Transverse colon (tissue), 4 donors: ENCODE measurements at places on chromosomes 12 and 14. TPM values are rescaled to one million over a fixed set of nuclear protein-coding genes. Genes with fewer than 3 reads are reported as not detected.

Gene SGPP1
- total RNA-seq, result 7.6 TPM

Gene CPNE6
- 3.4 TPM for total RNA-seq

Gene GNG2
- total RNA-seq, result 15.2 TPM

Gene RNASE7
- total RNA-seq, result 0.48 TPM

Gene RILPL1
- total RNA-seq, result 5.1 TPM

Gene FAM222A
- 1.8 TPM for total RNA-seq

Gene ADAMTS20
- total RNA-seq, result not detected

Gene RGS6
- total RNA-seq, result 0.41 TPM

Gene CDK4
- 55.4 TPM for total RNA-seq

Gene EXOC3L4
- 15.2 TPM for total RNA-seq

Gene ANAPC5
- total RNA-seq, result 101 TPM

Gene TCL1B
- not detected for total RNA-seq

Gene TCTN1
- 28.5 TPM for total RNA-seq

Gene ANO4
- 0.14 TPM for total RNA-seq

Gene PTPRB
- total RNA-seq, result 29.7 TPM

Gene POTEM
- total RNA-seq, result not detected

Gene PRICKLE1
- 4.4 TPM for total RNA-seq

Gene FAM177A1
- total RNA-seq, result 155 TPM

Gene COQ10A
- 51.5 TPM for total RNA-seq

Gene PLEKHD1
- 0.16 TPM for total RNA-seq

Gene CD27
- 16.8 TPM for total RNA-seq

Gene MYO1H
- total RNA-seq, result not detected

Gene NGDN
- 8.8 TPM for total RNA-seq

Gene G2E3
- total RNA-seq, result 10.2 TPM

Gene LTBR
- total RNA-seq, result 148 TPM

Gene TUBA1A
- 201 TPM for total RNA-seq

Gene TMEM229B
- 7.0 TPM for total RNA-seq

Gene NRIP2
- total RNA-seq, result 0.32 TPM

Gene PMEL
- total RNA-seq, result 7.0 TPM
